Thyroid gland (tissue), 4 donors: ENCODE measurements at places on chromosomes 12 and 14.

GRCh38 chr12:76545486-76545885 lies 14.1 kb downstream of the OSBPL8 start:
- no peak for DNase-seq

DNA sequence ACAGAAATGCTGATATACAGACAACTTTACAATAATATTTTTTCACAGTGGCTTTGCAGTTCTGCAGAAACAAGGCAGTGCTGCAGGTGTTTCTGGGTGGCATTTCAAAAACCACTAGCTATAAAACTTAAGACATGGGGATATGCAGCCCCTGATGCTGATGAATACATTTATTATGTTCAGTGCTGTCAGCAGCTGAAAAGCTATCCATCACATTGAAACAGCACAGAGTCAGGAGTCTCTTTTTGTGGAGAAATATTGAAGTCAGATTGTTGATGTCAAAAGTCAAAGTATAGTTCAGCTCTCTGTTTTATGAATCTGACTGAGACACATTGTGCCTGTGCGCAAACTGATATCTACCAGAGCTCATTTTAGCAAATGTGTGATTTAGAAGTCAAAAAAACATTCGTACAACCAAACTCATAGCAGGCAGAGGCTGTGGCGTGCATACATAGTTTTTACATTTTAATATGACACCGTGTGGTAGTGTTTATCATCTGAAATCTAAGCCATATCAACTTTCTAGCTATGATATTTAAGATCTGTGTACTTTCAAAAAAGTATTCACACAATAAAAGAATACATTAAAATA lies 467.6 kb downstream of the PRKD1 start:
- DNase-seq: no peak

DNA sequence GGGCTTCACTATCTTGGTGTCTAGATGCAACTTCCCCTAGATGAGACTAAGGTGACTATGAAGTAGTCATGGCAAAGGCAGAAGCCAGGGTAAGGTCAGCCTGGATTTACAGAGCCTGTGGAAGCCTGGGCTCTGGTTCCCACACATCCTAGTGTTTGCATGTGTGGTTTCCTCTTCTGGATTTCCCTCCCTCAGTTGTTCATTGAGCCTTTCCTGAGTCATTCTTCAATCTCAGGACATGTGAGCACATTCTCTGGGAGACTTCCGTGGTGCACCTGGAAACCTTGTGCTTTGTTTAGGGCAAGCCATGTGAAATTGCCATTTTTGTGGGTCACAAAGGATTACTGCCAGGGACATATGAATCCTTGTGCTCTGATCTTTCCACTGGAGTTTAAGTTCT lies 236.6 kb downstream of the C12orf75 start:
- DNase-seq: no peak

DNA sequence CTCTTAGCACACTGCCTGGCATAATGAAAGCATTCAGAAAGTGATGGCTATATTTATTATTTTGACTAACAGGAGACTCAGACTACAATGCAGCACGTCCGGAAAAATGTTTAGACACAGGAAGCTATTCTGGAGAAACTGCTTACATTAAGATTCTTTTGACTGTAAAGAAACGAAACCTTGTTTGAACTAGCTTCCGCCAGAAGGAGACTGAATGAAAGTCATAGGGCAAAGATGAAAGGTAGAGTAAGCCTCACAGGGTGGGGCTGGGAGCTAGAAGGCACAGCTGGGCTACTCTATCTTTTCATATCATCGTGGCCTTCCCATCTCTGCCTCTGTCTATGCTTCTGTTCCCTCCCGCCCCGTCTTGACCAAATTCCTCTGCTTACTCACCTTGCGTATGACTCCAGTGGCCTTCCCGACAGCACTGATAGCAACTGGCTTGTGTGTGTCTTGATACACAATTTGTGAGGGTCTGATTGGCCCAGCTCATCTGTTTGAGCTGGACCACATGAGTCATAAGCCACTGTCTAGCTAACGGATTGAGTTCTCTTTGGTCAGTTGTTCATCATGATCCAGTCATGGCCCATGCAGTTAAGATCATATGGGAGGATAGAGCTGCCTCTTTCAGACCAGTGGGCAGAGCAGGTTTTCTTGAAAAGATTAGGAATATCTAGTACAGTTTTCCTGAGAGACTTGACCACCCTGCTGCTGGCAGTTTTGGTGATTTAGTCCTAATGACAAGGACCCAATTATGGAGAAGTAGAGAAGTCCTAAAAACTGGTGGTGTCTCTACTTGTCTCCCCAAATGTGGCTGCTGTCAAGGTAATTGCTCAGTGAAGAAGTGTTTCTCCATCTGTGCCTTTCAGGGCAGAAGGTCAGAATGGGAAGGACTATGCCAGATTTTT lies 151.5 kb upstream of the SLC38A2 start:
- no peak for DNase-seq

GRCh38 chr12:77231501-77231918 lies 166.1 kb upstream of the E2F7 start:
- peak; percentile 46 for DNase-seq

GRCh38 chr12:120229487-120230325 lies 28.8 kb upstream of the RPLP0 start:
- DNase-seq: peak; percentile 35
